ENCODE measurements at places on chromosomes 16 and 17.

DNA sequence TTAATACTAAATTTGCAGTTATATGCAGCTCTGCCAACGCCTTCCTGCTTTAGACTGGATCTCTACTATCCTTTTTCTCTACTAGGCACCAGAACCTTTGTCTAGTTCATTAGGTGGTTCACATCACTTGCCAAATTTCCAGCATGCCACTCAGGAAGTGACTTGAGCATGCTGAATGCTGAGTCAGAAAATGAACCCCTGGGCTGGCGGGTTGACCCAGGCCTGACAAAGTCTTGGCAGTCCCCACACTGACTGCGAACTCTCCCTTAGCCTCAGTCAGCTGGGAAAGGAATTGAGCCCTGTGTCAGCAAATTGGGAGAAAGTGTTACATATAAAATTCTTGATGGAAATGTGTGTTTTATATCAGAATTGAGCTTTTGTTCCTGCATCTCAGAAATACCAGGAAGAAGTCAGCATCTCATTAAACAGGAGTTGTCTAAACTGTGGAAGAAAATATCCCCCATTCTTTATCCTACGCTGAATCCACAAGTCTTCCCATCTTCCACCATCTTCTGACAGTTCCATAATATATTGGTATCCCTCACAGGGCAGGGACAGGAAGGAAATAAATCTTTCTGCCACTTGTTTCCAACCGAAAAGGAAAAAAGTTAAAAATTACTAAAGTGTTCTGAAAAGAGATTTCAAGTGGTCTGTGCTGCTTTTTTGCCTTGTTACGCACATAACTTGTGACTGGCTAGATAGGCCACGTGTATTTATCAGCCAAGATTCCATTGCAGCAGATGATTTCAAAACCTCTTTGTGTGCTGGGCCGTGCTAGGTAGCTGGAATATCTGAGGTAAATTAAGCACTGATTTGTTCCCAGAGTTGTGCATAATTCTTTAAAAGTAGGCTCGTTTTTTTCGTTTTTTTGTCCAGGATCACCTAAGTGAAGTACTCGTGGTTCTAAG, 16.7 kb upstream of the SLC12A3 start:
- DNase-seq, result no peak

GRCh38 chr17:3729881-3730280, 6.2 kb downstream of the HASPIN start:
- no peak for DNase-seq

DNA sequence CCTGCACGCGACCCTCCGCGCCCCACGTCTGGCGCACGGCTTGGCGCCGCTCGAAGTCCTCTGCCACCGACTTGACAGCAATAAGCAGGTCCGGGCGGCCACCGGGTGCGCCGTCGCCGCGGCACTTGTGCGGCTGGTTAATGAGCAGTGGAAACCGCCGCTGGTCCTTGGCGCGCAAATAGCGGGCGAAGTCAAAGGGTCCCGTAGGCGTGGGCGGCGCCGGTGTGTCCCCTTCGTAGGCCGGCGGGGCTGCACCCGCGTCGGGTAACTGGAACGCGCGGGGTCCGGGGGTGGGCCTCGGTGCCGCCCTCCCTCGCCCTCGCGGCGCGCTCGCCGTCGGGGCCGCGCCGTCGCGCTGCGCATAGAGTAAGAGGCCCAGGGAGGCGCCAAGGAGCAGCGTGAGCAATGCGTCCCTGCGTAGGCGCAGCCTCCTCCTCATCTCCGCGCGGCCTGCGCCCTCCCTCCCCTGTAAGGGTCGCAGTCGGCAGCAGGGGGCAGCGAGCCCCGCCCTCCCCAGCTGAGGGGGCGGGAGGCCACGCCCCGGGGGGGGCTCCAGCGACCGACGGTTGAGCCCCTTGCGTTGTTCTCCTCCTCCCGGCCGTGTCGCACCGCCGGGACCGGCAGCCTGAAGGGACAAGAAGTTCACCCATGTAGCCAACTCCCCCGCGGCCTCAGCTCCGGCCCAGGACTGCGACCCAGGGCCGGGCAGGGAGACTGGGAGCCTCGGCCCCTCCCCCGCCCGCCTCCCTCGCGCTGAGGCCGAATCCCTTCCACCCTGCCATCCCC, 558 bp downstream of the B3GNT9 start:
- DNase-seq, result no peak

GRCh38 chr17:28193241-28193640, 125.8 kb upstream of the TMEM97 start:
- DNase-seq, result no peak

- DNase-seq, result peak; percentile 95
These were observed 38.8 kb upstream of the ANKFN1 start for GRCh38 chr17:56114469-56114868.

GRCh38 chr17:68289936-68290267, 1.0 kb downstream of the SLC16A6 start:
- DNase-seq, result no peak

DNA sequence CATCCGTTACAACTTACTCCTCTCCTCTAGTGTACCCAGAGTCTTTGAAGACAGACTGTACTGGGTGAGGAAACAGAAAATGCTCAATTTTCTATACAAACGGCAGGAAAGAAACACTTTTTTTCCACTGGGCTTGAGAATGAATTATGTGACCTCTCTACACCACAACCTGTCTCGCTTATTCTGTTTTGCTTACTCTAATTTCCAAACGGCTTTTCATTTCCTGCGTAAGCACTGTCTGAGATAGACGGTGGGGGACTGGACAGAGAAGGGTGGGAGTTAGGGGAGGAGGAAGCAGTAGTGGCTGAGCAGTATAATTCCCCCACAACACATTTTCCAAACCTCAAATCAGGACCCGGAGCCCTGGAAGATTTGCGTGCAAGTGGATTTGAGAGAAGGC, 191.4 kb upstream of the SDK2 start:
- DNase-seq, result no peak

GRCh38 chr16:7550096-7550495, 217.5 kb downstream of the RBFOX1 start:
- no peak for DNase-seq

DNA sequence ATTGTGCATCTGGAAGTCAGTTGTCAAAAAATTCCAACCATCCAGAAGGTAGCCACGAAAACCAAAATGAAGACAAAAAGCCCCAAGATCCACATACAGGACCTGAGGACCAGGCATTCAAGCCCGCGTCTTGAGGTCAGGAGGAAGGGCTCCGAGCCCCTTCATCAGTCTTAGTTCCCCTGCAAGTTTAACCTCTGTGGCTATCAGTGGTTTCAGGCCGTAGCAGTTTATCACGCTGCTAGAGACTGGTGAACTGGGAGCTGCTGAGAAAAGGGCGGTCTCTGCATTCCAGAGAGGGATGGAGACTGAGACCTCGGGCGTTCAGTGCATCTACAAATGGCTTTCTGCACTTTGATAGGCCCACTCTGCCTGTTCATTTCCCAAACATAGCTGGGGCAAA, 70.6 kb downstream of the IRF8 start:
- DNase-seq, result no peak

- no peak for DNase-seq
These were observed 112.4 kb downstream of the FTO start for GRCh38 chr16:53816211-53816836.

DNA sequence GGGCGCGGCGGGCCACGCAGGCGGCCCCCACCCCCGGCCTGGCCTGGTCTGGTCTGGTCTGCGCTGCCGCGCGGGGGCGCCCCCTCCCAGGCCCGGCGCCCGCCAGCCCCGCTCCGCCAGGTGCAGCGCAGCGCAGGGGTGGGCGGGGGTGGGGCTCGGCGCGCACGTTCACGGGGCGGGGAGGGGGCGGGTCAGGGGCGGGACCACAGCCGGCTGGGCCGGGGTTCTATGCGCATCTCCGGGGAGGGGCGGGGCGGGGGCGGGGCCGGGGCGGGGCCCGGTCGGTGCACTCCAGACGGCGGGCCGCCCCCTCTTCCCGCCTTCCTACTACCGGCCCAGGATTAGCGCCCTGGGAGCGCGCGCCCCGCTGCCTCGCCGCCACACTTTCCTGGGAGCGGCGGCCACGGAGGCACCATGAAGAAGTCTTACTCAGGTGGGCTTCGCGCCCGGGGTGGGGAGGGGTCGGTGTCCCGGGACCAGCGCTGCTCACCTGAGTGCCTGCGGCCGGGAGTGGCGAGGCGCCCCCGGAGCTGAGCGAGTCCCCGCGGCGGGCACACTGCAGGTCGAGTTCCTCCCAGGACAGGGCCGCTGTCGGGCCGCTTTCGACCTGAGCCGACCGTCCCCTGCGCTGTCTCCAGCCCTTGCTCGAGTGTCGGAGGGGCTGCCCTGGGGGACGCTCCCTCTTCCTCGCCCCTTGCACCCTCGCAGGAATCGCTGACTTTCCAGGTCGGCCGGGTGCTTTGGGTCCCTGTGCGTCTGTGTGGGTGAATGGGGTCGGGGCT, 140.5 kb downstream of the SEC14L1 start:
- peak; percentile 21 for DNase-seq

- DNase-seq, result no peak
These were observed 25.9 kb upstream of the APOH start for GRCh38 chr17:66255112-66255511.

- DNase-seq, result no peak
These were observed 20.1 kb downstream of the CMC2 start for GRCh38 chr16:80986557-80986956.

DNA sequence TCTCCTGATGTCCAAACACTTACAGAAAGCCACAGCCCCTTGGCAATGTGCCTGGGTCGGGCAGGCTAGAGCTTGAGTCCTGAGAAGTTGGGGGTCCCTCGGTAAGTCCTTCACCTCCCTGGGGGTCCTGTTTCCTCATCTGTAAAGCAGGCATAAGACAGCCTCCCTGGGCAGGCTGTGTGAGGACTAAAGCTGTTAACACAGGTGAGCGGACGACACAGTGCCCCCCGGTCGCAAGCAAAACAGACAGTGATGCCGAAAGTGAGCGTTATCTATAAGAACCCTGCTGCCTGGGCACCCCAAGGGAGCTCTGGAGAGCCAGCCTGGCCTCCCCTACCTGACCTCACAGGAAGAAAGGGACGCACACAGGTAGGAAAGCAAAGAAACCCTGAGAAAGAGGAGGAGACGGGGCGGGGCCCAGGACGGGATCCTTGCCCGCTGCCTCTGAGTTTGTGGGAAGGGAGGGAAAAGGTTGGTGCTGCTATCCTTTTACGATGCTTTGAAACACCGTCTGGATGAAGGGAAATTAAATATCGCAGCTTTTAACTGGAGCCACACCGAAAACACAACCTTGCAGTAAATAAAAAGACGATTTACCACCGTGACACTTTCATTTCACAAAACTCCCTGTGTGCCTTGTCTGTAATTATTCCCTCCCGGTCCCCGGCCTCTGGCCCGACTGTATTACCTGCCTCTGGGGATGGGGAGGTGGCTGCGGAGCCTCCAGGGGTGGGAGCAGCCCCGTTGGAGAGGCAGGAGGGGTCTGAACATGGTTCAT, 67.1 kb downstream of the ENGASE start:
- no peak for DNase-seq

GRCh38 chr17:2113279-2113622, 58.3 kb downstream of the HIC1 start:
- DNase-seq, result no peak

DNA sequence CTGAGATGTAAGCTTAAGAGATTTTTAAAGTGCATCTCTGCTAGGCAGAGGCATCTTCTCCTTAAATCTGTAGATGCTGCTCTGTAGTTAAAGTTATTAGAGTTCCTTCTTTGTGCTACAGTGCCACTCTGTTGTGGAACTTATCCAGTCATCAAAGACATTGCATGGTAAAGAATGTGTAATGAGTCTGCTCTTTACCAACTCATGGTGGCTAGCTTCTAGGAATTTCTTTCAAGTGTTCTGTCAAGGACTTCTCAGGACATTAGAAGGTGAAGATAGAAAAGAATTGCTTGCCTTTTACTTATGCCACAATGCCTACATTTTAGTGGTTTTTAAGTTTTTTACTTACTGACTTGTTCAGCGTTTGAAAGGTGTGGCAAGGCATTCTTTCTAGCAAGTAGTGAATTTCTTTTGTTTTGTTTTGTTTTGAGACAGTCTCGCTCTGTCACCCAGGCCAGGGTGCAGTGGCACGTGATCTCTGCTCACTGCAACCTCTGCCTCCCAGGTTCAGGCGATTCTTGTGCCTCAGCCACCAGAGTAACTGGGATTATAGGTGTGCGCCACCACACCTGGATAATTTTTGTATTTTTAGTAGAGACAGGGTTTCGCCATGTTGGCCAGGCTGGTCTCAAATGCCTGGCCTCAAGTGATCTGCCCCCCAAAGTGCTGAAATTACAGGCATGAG, 20.3 kb upstream of the ARL2BP start:
- no peak for DNase-seq

GRCh38 chr17:50015146-50015545, 20.1 kb upstream of the DLX3 start:
- no peak for DNase-seq

DNA sequence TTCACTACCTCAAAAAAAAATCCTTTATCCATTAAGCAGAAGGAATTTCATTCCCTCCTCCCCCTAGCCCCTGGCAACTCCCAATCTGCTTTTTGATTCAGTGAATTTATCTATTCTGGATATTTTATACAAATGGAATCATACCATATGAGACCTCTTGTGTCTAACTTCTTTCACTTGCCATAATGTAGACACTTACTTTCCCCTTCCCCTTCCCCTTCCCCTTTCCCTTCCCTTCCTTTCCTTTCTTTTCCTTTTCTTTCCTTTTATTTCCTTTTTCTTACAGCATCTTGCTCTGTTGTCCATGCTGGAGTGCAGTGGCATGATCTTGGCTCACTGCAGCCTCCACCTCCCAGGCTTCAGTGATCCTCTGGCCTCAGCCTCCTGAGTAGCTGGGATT, 50.5 kb downstream of the PSMD12 start:
- no peak for DNase-seq

DNA sequence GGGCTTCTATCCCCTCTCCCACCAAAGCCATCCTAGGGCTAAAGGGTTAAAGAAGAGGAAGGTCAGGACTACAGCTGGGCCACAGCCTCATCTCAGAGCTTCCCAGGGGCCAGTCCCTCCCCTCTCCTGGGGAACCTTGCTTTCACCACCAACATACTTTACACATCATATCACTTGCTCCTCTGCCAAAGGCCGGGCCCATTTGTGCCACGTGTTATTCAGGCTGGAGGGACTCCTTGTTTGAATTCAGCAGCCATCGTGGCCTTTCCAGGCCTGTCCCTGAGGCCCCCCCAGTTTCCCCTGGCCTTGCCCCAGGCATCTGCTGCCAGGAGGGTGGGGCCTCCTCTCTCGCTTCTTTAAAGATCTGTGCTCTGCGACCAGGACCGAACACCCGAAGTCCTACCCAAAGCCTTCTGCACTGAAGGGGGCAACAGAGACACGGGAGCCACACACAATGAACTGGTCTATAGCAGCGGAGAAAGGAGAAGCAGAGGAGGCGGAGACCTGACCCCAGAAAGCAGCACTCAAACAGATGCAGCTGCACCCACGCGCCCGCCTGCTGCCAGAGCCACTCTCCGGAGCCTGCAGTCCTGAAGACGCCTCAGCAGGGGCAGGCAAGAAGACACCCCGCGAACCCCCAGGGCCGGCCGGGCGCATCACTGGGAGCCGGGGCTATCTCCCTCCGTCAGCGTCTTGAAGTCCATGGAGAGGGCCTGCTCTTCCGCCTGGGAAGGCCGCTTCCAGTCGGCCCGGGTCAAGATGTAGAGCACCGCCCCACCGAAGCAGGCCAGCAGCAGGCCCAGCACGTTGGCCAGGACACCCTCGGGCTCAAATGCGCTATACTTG, 12.1 kb downstream of the CYB561 start:
- no peak for DNase-seq

GRCh38 chr16:17944345-17944744, 392.2 kb downstream of the NPIPA8 start:
- no peak for DNase-seq
